Karpas-422 (cell line): ENCODE measurements at places on chromosomes 1 and 21. TPM values are rescaled to one million over a fixed set of nuclear protein-coding genes. Genes with fewer than 3 reads are reported as not detected.
A peak's percentile ranks its signal among the peaks of the same experiment; 100 is the strongest.

DNA sequence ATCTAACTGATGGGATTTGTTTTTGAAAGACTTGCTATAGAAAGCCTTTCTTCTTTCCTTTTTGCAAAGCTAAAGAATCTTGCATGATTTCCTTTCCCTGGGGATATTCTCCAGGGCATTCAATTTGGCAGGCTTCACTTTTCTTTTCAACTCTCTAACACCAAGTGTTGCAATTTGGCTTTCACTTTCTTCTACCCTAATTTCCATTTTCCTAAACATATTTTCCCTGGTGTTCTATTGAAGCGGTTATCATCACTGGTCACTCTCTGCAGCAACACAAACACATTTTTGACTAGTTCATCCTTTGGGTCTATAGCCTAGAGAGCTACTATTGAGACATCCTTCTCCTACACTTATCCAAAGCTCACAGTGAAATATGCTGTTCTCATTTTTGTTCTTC, 424.5 kb downstream of the NEGR1 start:
- H3K4me1 ChIP-seq: no peaks in the 10 kb centered on the region
- H3K27ac ChIP-seq: no peak overlapping the region
- no peaks in the 10 kb centered on the region for H3K36me3 ChIP-seq
- no peak for DNase-seq

Gene ZSWIM5
- total RNA-seq: 0.04 TPM in 2 replicates

DNA sequence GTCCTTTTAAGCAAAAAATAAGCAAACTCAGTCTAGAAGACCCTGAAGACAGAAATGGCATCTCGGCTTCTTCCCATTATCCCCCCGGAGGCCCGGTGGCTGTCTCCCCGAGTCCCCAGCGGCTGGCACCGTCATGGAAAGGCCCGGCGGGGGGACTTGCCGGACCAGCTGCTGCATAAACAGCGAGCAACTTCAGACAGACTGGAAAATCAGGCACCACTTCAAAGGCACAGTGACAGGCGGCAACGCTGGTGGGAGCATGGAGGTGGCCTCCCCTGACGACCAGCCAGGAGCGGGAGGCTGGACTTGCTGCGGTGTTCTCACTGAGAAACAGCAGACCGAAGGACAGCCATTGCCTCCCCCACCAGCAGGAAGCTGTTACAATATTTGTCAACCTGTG, 18.4 kb upstream of the C1QA start:
- no peak overlapping the region for H3K27ac ChIP-seq
- no peak overlapping the region for H3K4me3 ChIP-seq
- H3K4me1 ChIP-seq: no peaks in the 10 kb centered on the region

Gene VASH2
- total RNA-seq: not detected in 2 replicates

DNA sequence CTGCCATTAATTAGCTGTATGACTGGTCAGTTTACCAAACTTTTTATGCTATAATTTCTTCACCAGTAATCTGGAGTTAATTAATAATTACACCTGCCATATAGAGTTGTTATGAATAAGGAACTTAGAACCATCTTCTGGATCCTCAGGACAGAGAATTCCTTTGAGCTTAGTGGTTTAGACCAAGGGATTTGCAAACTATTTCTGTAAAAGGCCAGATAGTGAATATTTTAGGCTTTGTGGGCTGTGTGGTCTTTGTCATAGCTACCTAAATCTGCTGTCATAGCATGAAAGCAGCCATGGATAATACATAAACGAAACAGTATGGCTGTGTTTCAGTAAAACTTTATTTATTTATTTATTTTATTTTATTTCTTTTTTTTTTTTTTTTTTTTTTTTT, 9.0 kb downstream of the TIMM17A start:
- no peak for DNase-seq
- no peaks in the 10 kb centered on the region for H3K4me1 ChIP-seq
- no peak overlapping the region for H3K27ac ChIP-seq
- peaks cover 44% of the 10 kb centered on the region for H3K36me3 ChIP-seq

GRCh38 chr1:208118841-208119606, 125.2 kb downstream of the PLXNA2 start:
- no peaks in the 10 kb centered on the region for H3K4me1 ChIP-seq
- no peak for DNase-seq
- no peak overlapping the region for H3K27ac ChIP-seq
- no peak overlapping the region for H3K4me3 ChIP-seq
- H3K36me3 ChIP-seq: no peaks in the 10 kb centered on the region

Gene PLEKHN1
- total RNA-seq: 0.72 TPM in 1 of 2 replicates, not detected in the other

GRCh38 chr1:117205368-117205767, 5.4 kb downstream of the VTCN1 start:
- H3K27me3 ChIP-seq: no peaks in the 10 kb centered on the region
- H3K27ac ChIP-seq: no peak overlapping the region
- H3K36me3 ChIP-seq: no peaks in the 10 kb centered on the region
- DNase-seq: no peak
- H3K4me3 ChIP-seq: no peak overlapping the region
- H3K4me1 ChIP-seq: no peaks in the 10 kb centered on the region

Gene ANKRD35
- 0.11 TPM in 1 of 2 replicates, not detected in the other for total RNA-seq

DNA sequence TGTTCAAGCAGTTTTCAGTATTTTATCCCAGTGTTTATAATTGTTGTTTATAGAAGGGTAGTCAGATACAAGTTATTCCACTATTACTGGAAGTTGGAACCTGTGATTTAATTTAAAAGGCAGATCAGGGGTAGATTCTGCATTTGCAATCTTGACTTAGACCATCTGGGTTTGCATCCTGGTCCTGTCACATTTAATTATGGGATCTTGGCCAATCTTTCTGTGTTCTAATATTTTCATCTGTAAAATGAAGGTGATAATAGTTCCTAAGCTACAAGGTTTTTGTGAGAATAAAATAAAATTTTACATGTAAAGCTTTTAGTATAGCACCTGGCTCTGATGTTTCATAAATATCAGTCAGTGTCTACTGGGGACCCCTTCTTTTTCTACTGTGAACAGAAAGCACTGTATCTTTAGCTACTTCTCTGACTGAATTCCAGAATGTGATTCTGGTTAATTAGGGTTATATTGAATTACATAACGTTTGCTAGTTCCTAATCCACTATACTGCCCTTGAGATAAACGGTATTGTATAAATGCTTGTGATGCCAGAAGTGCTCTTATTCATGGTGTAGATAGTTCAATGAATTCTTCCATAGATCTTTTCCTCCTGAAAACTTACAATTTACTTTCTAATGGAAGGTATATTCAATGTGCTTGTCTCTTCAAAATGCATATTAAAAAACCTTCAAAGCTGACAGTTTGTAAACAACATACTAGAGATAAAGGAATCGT, 131.0 kb downstream of the KCNK1 start:
- no peaks in the 10 kb centered on the region for H3K27me3 ChIP-seq
- H3K4me1 ChIP-seq: no peaks in the 10 kb centered on the region
- no peaks in the 10 kb centered on the region for H3K36me3 ChIP-seq
- no peak for DNase-seq
- no peak overlapping the region for H3K4me3 ChIP-seq
- H3K27ac ChIP-seq: no peak overlapping the region

GRCh38 chr1:155255243-155256007, at the start of gene ENTREP3:
Gene ENTREP3 (minus strand): TSS chr1:155255483. CDS start chr1:155254877, 606 bp downstream.
- peak; percentile 95 for DNase-seq
- no peaks in the 10 kb centered on the region for H3K27me3 ChIP-seq
- peaks cover 40% of the 10 kb centered on the region for H3K4me1 ChIP-seq
- H3K27ac ChIP-seq: peak within 1 kb of the TSS; percentile 64

GRCh38 chr1:221039616-221040015, 160.4 kb downstream of the HLX start:
- no peak overlapping the region for H3K4me3 ChIP-seq
- no peaks in the 10 kb centered on the region for H3K36me3 ChIP-seq
- no peaks in the 10 kb centered on the region for H3K4me1 ChIP-seq
- H3K27ac ChIP-seq: no peak overlapping the region

GRCh38 chr1:188249811-188250210, 1421.1 kb downstream of the PLA2G4A start:
- H3K27ac ChIP-seq: no peak overlapping the region
- H3K4me3 ChIP-seq: no peak overlapping the region

DNA sequence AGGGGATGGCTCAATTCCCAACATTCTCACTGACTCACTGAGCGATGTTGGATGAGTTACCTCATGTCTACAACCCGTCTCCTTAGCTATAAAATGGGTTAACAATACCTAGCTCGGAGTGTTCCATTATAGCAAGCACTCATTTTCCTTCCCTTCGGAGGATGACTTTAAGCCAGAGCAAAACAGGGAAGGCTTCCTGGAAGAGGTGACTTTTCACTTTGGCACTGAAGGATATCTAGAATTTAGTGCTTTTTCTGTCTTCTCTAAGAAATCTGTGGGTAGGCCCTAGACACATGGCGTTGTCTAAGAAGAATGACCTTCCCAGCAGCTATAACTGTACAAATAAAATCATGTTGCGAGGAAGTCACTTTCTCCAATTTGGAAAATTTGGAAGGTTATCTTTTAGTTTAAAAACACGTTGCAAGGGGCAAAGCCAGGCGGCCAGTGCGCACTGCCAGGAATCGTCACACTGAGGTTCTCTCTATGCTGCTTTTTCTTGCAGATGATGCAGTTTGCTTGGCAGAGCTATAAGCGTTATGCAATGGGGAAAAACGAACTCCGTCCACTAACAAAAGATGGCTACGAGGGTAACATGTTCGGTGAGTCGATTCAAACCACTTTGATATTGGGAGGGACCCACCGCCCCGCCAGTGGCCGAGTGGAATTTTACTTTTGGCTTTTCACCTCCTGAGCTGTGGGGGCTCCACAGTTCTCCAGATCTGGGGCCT, 69.5 kb downstream of the MAN1C1 start:
- no peak overlapping the region for H3K27ac ChIP-seq
- no peak overlapping the region for H3K4me3 ChIP-seq
- H3K27me3 ChIP-seq: no peaks in the 10 kb centered on the region
- H3K4me1 ChIP-seq: 0 out of 2 replicates have a peak, but pooled peaks cover 2% of the 10 kb centered on the region
- DNase-seq: no peak

Gene DCLRE1B
- total RNA-seq: 7.6 and 11.3 TPM in 2 replicates

Gene OR14A2
- not detected in 2 replicates for total RNA-seq

DNA sequence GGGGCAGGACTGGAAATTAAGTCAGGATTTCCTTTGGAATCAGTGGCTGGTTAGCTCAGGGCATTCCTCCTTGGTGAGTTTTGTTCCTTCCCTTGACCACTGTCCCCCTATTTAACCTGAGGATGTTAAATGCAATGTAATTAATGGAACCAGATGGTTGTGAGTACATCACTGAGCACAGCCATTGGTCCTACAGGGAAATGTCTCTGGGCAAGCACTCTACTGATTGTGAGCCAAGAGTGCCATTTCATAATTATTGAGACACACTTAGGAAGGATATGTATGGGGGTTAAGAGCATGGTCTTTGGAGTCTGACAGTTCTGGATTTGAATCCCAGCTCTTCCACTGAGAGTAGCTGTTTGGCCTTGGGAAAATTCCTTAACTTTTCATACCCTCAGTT, 74.4 kb downstream of the SPAG17 start:
- no peaks in the 10 kb centered on the region for H3K27me3 ChIP-seq
- DNase-seq: no peak
- no peaks in the 10 kb centered on the region for H3K36me3 ChIP-seq
- H3K4me3 ChIP-seq: no peak overlapping the region
- H3K4me1 ChIP-seq: no peaks in the 10 kb centered on the region
- H3K27ac ChIP-seq: no peak overlapping the region

GRCh38 chr1:21175670-21176581, 771 bp downstream of the EIF4G3 start:
- peak overlapping the region; percentile 88 for H3K27ac ChIP-seq
- peak overlapping the region; percentile 95 for H3K4me3 ChIP-seq
- H3K36me3 ChIP-seq: peaks cover 31% of the 10 kb centered on the region
- DNase-seq: peak; percentile 74

Gene FAM72C
- 13.7 and 24.2 TPM in 2 replicates for total RNA-seq

GRCh38 chr21:32457360-32457840, 44.9 kb downstream of the EVA1C start:
- no peak for DNase-seq
- H3K36me3 ChIP-seq: no peaks in the 10 kb centered on the region
- H3K27ac ChIP-seq: no peak overlapping the region
- H3K4me1 ChIP-seq: no peaks in the 10 kb centered on the region

Gene ZBTB8A
- total RNA-seq: 0.11 TPM in 1 of 2 replicates, not detected in the other

Gene IER5
- total RNA-seq: 5.3 and 9.9 TPM in 2 replicates

GRCh38 chr1:171983584-171983983, 142.3 kb downstream of the DNM3 start:
- no peaks in the 10 kb centered on the region for H3K27me3 ChIP-seq
- no peak overlapping the region for H3K27ac ChIP-seq
- peak; percentile 46 for DNase-seq
- H3K36me3 ChIP-seq: no peaks in the 10 kb centered on the region
- H3K4me3 ChIP-seq: no peak overlapping the region

Gene MMEL1
- not detected in 2 replicates for total RNA-seq

DNA sequence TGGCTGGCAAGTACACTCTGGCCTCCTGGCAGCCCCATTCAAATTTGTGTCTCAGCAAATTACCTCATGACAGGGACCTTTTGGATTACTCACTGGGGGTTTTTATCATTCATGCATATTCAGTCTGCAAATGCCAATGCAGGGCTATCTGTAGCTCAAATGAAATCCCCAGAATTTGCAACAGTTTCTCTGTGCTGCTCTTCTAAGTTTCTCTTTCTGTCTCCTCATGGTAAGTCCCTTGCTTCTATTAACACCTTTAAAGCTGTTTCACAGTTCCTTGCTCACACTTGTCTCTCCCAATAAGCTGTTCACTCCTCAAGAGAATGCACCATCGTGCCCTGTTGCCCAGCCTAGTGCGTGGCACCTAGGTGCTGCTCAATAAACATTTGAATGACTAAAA, 3.3 kb upstream of the FAM78B start:
- no peaks in the 10 kb centered on the region for H3K4me1 ChIP-seq
- no peak overlapping the region for H3K27ac ChIP-seq
- no peaks in the 10 kb centered on the region for H3K27me3 ChIP-seq
- no peak for DNase-seq
- no peak overlapping the region for H3K4me3 ChIP-seq

DNA sequence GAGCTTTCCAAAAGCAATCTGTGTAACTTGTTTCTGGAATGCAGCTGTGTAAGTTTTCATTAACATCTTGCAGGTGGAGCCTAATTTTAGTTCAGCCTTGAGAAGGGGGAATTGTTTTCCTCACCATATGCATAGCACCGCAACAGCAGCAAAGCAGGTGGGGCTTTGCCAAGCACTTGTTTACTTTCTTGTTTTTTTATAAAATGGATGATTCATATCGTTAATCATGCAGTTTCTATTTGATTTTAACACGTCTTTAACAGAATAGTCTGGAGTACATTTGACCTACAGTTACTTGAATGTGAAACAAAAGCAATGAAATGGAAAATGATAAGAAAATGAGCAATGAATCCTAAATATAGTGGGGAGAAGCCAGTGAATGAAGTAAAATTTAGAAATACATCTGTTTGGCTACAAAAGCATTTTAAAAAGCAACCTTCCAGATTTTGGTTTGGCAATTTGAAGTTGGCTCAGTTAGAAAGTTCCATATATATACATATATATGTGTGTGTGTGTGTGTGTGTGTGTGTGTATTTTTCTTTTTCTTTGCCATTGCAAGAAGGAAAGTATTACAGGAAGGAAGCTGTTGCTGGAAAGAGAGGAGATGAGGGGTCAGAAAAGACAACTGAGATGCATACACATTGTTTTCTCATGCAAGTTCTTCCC, 119.0 kb upstream of the ADGRL2 start:
- H3K4me1 ChIP-seq: no peaks in the 10 kb centered on the region
- no peak overlapping the region for H3K4me3 ChIP-seq
- H3K36me3 ChIP-seq: no peaks in the 10 kb centered on the region

Gene KRTAP19-2
- total RNA-seq: not detected in 2 replicates

Gene NBPF10
- under 0.01 and 0.15 TPM in 2 replicates for total RNA-seq
